Anterior cingulate cortex (tissue), 58 donors: ENCODE measurements at places on chromosomes 3 and 15.

DNA sequence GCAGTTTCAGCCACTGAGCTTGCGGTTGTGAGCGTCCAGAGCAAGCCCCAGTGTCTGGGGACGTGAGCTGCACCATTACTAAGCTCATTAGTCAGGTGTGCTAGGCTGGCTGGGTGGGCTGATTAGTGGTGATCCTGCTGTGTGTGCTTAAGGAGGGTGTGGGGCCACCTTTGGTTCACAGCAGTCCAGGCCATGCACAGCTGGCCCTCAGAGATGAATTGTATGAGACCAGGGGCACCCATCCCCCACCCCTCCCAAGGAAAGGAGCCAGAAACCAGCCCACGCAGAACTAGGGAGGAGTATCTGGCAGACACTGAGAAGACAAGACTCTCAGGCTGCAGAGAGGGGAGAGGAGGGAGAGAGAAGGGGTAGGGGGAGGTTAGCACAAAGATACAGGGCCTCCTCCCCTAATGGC lies 3.8 kb downstream of the TYRO3 start:
- peak; percentile 34 for DNase-seq

GRCh38 chr3:83928903-83929302 lies 1029.9 kb upstream of the CADM2 start:
- no peak for DNase-seq

GRCh38 chr3:56375654-56376053 lies 92.6 kb downstream of the ERC2 start:
- DNase-seq, result no peak

DNA sequence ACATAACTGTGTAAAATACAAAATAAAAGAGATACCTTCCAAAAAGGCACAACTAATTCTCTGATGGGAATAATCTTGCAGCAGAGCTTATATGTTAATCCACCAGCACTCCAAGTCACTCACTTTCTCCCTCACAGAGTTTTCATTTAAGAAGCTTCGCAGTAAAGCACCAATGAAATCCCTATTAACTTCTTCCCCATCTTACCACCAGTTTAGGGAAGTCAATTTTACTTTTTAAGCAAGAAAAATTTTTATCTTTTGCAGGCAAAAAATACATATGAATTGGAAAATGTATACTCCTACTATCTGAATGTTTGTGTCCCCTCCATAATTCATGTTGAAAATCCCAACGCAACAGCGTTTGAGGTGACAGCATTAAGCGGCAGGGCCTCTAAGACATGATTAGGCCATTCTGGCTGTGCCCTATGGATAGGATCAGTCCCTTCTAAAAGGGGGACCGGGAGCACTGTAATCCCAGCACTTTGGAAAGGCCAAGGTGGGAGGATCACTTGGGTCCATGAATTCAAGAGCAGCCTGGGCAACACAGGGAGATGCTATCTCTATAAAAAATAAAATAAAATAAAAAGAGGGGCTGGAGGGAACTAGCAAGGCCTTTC lies 435.8 kb downstream of the SHQ1 start:
- no peak for DNase-seq

GRCh38 chr3:30476368-30477084 lies 129.9 kb upstream of the TGFBR2 start:
- no peak for DNase-seq

DNA sequence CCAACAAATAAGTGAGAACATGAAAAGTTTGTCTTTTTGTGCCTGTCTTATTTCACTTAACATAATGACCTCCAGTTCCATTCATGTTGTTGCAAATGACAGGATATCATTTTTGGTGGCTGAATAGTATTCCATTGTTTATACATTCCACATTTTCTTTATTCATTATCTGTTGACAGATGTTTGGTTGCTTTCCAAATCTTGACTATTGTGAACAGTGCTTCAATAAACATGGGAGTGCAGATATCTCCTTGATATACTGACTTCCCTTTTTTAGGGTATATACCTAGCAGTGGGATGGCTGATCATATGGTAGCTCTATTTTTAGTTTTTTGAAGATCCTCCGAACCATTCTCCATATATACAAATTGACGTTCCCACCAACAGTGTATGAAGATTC lies 19.1 kb upstream of the CD200R1L start:
- no peak for DNase-seq

DNA sequence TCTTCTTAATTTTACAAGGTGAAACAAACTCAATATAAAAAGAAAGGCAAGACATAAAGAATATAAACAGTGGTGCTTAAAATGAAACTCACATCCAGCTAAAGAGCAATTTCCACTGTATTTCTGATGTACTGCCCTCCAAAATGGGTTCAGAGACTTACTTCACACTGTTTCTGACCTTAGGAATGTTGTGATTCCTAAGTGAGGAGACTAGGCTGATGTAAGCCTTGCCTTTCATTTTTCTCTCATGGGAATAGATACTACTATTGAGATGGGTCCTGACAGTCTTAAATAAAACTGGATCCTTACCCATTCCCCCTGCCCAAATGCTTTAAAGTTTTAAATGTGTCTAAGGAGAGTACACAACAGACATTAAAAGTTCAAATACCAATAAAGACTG lies 86.9 kb downstream of the CBLB start:
- DNase-seq, result no peak

DNA sequence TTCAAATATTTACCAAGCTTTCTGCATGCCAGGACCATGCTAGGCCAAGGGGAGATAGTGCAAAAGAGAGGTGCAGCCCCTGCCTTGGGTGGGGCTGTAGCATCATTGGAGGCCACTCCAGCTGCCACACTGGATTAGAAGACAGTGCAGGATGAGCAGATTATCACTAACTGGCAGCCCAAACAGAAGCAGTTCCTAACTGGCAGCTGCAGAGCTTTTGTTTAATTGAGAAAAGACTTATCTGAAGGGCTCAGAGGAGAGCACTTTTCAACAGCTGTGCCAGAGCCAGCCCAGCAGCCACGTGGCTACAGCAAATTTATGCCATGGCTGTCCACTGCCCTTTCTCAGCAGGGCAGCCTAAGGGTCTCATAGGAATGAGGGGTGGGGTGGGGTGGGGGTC lies 13.5 kb upstream of the ACSBG1 start:
- no peak for DNase-seq

DNA sequence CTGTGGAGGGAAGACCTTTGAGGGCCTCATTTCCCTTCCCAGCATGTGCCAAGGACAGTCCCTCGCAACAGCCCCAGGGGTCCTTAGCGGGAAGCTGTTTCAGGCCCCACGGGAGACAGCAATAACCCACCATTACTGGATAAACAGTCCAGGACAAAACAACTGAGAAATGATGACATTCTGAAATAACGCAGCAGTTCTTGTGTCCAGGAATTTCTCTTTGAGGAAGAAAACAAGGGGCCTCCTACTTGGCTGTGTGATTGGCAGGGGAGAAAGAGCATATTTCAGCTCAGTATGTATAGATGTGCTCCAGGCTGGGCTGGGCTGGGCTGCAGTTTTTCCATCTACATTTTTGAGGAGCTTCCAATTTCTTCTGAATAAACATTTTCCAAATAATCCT lies 82.2 kb upstream of the THBS1 start:
- DNase-seq, result no peak

GRCh38 chr3:165770781-165771180 lies 66.4 kb downstream of the BCHE start:
- no peak for DNase-seq

GRCh38 chr3:115709093-115709492 lies 85.8 kb downstream of the GAP43 start:
- DNase-seq, result no peak

DNA sequence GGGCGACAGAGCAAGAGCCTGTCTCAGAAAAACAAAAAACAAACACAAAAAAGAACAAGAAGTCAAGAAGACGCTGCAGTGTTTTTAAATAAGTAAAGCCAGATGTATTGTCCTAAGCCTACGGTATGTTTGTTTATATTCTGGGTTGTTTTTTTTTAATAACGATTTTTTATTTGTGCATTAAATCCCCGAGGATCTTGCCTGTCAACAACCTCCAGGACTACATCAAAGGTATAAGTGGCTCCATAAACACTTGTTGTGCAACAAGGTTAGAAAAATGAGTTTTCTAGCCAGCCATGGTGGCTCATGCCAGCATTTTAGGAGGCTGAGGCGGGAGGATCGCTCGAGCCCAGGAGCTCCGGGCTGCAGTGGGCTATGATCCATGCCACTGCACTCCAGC lies 26.1 kb downstream of the ITGB5 start:
- no peak for DNase-seq

GRCh38 chr3:114606336-114606735 lies 312.5 kb downstream of the TIGIT start:
- no peak for DNase-seq

- DNase-seq, result no peak
Observed at GRCh38 chr3:195198426-195199346, 72.3 kb downstream of the XXYLT1 start.

GRCh38 chr15:69592954-69593353 lies 140.3 kb downstream of the RPLP1 start:
- no peak for DNase-seq

GRCh38 chr3:166478356-166478755 lies 641.1 kb upstream of the BCHE start:
- no peak for DNase-seq

GRCh38 chr15:50182219-50183013 lies 420 bp downstream of the SLC27A2 start:
- no peak for DNase-seq

GRCh38 chr3:10116928-10117327 lies 1.5 kb downstream of the BRK1 start:
- DNase-seq, result no peak

DNA sequence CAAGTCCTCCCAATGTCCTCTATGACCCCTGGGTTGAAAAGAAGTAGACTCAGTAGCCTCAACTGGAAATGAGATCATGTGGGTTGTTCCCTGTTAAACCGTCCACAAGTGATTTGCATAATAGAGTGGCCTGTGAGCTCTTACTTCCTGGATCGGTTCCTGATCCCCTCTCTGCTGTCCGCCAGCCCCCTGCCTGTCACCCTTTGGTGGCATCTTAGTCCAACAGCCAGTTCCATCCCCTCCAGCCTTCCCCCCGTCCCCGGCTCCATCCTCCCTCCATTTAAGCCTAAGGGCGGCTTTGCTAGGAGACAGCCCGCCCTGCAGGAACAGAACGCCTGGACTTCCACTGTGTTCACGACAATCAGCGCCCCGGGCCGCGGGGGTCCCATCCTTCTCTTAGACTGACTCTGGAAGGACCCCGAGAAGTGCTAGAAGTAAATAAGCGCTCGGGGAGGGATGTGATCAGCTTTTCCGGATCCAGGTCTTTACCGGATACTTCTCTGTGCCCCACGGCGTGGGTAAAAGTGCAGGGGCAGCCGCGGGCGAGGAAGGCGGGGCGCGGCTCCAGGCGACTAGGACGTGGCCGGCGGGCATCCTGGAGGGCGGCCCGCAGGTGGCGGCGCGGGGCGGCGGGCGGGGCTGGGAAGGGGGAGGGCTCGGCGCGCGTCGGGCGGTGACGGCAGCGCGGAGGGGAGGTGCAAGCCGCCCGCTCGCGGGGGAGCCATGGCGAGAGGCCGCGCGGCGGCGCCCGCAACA lies 51.2 kb upstream of the ULK4 start:
- peak; percentile 55 for DNase-seq

GRCh38 chr3:101495552-101495951 lies 17.5 kb downstream of the SENP7 start:
- no peak for DNase-seq

GRCh38 chr15:81157939-81158223 lies 23.8 kb downstream of the CFAP161 start:
- no peak for DNase-seq
